ENCODE measurements at places on chromosomes 12 and 14.

DNA sequence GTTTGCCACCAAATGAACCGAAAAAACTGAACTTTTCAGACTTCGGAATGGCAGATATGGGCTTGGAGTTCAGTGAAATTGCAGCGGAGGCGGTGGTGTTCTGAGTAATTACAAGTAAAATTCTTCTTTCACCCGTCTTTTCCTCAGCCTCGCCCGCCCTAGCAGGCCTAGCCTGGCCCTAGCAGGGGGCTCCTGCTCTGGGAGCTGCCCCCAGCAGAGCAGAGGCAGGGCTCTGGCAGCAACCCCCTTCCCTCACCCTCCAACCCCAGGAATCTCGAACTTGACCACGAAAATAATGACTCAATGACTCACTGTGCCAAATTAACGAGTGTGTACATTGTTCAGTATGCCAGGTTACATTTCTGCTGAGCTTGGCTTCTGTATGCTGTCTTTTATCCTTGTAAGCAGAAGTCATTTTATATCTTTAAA, 1.1 kb downstream of the PAPLN start:
- no peak for DNase-seq

GRCh38 chr14:92753250-92753649, 4.8 kb upstream of the LGMN start:
- DNase-seq: no peak

DNA sequence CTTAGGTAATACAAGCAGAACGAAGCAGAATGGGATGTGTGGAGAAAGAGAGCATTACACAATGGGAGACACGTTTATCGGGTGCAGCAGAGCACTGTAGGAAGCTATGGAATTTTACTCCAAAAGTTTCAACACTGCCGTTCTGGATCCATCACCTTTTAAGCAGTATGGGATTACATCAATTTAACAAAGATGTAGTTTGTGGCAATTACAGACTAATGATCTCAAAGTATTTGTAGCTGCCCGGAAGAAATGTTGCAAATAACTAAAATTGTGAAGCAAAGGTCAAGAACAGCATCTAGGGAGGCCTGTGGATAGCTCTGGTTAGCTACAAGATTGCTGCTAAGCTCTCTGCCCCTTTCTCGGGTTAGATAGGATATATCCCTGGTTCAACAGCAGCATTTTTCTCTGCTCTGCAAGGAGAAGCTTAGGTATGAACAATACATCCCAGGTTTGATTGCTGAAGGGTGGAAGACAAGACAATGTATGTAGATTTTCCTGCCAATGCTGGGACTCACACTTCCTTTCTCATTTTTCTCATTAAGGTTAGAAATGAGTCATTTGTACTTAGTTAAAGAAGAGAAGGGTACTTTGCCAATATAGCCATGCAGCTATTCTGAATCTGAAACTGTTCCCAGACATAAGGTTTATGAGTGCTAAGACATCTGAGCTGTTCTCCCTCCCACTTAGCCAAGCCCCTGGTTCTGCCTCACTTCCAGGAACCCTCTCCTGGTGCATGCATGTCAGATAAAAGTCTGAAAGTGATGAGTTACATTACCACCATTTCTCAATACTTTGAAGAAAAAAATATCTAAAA, 75.0 kb upstream of the HIF1A start:
- peak; percentile 18 for DNase-seq

DNA sequence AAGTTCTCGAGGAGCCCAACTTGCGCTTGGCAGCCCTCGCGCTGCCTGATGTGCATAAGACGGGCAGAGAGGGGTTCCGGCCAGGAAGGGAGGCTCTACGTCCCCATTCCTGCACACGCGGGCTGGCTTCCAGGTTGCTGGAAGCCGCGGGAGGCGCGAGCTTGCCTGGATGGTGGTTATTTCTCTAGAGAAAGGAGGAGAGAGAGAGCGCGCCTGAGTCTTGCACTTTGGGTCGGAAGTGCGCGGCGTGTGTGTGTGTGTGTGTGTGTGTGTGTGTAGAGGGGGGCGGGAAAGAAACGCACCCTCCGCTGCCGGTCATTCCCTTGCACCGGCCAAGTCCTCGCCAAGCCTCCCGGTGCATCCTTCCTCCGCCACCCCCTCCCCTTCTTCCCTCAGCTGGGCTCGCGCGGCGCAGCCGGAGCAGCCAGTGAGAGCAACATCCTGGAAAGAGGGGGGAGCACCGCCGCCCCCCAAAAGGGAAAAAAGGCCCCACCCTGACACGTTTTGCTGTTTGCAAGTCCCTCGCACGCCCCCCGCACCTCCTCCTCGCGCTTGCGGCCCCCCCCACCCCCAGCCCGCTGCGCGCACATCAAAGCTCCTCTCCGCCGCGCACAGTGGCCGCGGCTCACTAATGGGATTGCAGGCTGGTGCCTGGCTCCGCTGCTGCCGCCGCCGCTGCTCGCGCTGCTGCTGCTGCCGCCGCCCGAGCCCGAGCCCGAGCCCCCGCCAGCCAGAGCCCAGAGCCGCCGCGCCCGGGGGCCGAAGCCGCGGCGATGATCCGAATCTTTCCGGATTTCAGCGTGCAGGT, 4.4 kb upstream of the NPAS3 start:
- DNase-seq: no peak

- DNase-seq: no peak
Measured at GRCh38 chr12:115972241-115972640, 305.3 kb downstream of the MED13L start.

DNA sequence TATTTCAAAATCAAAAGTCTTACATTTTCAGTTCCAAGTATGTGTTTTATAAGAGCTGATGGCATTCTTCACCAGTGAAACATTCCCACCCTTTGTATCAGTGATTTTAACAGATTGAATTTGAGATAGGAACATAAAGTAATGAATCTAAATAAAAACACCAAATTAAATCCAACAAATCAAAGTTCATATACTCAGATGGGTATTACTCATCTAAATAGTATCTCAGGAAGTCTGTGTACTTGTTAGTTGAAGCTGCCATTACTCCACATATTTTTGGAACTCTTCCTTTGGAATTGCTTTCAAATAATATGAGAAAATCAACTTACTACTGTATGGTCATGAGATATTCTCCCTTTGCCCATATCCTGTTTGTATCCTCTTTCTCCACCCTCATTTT, 89.1 kb downstream of the MIA2 start:
- no peak for DNase-seq

GRCh38 chr14:22671622-22672021, 27.5 kb upstream of the OR6J1 start:
- no peak for DNase-seq

DNA sequence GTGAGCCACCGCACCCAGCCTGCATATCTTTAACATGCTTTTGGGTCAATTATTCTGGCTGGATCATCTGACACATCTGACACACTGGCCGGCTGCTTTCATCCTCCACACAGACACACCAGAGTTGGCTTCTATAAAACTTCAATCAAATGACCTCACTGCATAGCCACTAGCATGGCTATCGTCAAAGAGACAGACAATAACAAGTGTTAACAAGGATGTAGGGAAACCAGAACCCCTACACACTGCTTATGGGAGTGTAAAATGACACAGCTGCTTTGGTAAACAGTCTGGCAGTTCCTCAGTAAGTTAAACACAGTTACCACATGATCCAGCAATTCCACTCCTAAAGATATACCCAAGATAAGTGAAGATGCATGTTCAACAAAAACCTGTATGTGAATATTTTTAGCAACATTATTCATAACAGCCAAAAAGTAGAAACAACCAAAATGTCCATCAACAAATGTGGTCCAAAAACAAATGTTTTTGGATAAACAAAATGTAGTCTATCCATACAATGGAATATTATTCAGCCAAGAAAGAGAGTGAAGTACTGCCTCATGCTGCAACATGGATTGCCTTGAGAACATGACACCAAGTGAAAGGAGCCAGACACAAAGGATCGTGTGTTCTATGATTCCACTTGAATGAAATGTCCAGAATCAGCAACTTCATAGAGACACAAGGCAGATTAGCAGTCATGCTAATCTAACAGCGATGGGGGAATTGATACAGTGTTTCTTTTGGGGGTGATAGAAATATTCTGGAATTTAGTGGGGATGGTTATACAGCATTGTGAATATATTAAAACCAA, 10.1 kb downstream of the KDM2B start:
- no peak for DNase-seq

- no peak for DNase-seq
Measured at GRCh38 chr12:18368594-18368993, 107.3 kb downstream of the PIK3C2G start.

GRCh38 chr14:51922624-51923023, 62.2 kb downstream of the GNG2 start:
- DNase-seq: no peak

DNA sequence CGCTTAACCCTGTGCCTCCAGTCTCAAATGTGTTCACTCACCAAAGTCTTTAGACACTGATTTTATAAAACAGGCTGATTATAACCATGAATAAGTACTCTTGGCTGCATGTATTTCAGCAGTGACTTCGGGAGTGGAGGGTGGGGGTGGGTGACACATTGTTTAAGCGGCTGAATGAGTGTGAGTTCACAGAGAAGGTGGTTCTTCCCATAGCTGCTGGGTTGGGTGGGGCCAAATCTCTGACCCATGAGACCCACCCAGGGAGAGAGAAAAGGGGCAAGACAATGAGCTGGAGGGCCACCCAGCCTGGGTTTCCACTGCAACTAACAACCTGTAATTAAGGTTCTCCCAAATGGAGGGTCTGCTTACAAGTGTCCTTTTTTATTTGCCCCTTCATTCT, 96.4 kb downstream of the SYNE3 start:
- DNase-seq: no peak

DNA sequence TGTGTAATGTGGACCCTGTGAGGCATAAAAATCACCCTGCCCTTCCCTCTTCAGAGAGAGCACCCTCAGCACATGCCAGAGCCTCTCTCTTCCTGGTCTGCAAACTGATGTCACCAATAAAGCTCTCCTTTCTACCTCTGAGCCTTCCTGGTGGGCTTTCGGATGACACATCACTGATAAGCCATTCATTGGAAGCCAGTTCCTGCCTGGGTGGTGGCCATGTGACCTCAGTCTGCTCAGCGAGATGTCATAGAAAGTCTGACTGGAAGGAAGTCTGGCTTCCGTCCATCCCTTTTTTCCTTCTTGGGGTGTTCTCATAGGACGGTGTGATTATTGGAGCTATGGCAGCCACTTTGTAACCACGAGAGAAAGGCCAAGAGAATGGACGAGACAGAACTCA, 95.7 kb downstream of the PIWIL1 start:
- DNase-seq: no peak

GRCh38 chr14:66000766-66001165, 485.4 kb upstream of the CCDC196 start:
- DNase-seq: no peak

DNA sequence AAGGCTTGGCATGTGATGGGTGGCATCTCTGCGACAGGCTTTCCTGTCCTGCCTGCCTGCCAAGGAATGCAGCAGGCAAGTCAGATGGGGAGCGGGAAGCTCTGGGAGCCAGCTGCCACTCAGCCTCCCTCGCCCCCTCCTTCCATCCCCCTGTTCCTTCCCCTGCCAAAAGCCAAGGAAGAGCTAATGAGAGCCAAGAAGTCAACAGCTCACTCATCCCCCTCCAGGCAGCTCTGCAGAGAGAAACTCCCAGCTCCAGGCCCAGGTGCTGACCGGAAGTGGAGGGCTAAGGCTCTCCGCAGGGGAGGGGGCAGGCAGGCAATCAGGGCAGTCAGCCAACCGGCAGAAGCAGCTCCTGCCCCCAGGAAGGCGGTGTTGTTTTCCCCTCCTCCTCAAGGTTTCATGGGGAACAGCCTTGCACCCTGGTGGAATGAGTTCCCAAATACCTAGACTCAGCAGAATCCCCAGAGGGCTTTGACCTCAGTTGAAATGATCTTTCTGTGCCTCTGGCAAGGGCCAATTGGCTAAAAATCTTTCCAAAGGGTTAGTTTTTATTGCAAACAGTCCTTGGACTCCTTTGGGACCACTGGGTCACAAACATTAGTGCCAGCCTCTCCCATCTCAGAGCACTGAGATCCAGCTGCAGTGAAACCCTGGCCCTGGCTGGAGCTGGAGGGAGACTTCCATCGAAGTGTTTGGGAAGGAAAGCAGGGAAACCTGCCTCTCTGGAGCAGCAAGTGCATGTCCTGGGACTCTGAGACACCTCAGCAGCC, 349.1 kb downstream of the DPF3 start:
- DNase-seq: no peak

DNA sequence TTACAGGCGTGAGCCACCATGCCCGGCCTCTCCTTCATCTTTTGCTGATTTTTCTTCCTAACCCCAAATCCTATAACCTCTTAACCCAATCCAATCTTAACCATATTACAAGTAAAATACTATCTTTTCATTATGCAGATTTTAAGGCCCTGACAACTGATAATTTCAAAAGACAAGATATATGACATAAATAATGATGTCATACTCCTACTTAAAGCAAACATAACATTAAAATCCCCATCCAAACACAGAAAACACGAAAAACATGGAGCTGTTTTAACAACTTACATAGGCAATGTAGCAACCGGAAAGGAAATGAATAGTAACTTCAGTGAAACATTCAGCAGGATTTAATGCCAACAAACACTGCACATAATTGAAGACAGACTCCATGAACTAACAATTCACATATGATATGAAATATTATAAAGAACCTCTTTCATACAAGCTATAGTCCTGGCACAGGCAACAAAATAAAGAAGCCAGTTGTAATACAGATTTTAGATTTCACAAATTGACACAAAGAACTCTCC, 21.5 kb downstream of the USP44 start:
- no peak for DNase-seq

GRCh38 chr14:53304726-53305381, 151.7 kb upstream of the DDHD1 start:
- DNase-seq: no peak

GRCh38 chr14:68384335-68384734, 408.5 kb downstream of the ZFP36L1 start:
- no peak for DNase-seq

GRCh38 chr14:53626761-53627160, 329.9 kb downstream of the BMP4 start:
- DNase-seq: no peak

GRCh38 chr12:130436741-130437501, 99.2 kb downstream of the PIWIL1 start:
- DNase-seq: no peak

DNA sequence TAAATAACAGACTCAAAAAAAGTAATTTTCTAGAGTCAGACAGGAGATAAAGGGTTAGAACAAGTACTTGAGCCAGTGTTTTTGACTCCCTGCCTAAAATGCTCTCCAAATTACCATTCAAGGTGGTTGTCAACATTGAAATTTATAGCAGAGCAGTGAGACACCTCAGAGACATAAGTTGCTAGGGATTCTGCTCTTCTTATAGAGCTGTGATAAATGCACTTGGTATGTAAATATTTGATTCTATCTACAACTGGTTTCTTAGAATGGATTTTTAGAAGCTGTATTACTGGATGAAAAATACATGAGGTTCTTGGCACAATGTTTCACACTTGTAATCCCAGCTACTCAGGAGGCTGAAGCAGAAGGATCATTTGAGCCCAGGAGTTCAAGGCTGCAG, 83.9 kb upstream of the OSBPL8 start:
- DNase-seq: no peak

- no peak for DNase-seq
Measured at GRCh38 chr12:89875809-89876208, 167.2 kb upstream of the ATP2B1 start.
